ENCODE measurements at places on chromosomes 1 and 21. TPM values are rescaled to one million over a fixed set of nuclear protein-coding genes. Genes with fewer than 3 reads are reported as not detected.

TCP10L gene
- 5.5 TPM for total RNA-seq

PEAR1 gene
- 13.7 TPM for total RNA-seq

MROH9 gene
- total RNA-seq, result not detected

KRTAP20-4 gene
- not detected for total RNA-seq

LRRC38 gene
- total RNA-seq, result 1.6 TPM

SMCP gene
- total RNA-seq, result not detected

VPS13D gene
- 81.9 TPM for total RNA-seq

DMRTA2 gene
- total RNA-seq, result 3.1 TPM

TNFAIP8L2 gene
- total RNA-seq, result 1.9 TPM

ZBTB8A gene
- total RNA-seq, result 24.7 TPM

KLF17 gene
- total RNA-seq, result not detected
